ENCODE measurements at places on chromosomes 2 and 18.

DNA sequence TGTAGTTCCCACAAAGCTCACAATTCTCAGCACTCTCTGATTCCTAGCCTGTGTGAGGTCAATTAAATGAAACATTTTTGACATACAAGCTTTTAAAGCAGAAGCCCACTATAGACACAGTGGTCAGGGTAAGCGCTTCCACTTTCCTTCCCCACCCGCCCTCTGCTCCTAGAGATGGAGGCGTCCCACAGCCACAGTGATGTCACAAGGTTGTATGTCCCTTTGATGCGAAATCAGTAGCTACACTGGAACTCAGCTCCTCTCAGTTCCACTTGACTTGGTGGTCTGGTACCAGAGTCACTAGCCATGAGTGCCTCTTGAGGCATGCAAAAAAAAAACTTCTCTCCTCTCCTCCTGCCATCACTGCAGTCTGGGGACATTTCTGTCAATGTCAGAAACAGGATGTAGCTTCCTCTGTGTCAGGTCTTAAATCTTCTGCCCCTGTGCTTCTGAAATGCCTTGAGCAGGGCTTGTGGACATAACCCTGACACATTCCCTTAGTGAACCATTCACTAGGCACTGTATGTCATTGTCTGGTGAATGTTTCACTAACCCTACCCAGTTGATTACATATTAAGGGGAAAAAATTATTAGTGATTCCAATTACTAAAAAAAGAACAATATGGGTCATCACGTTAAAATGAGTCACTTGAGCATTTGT, 7.8 kb downstream of the SULT1C4 start:
- no peak for DNase-seq

DNA sequence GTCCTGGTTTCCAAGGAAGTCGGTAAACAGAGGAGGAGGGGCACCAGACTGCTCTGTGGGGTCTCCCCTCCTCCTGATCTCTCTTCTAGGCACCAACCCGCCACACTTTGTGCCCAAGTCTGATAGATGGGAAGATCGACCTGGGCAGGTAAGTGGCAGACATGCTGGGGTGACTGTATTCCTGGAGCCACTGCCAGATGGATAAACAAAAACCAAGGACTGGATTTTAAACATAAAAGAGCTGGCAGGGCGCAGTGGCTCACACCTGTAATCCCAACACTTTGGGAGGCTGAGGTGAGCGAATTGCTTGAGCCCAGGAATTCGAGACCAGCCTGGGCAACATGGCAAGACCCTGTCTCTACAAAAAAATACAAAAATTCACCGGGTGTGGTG, 181.2 kb downstream of the ANAPC1 start:
- no peak for DNase-seq

- DNase-seq = no peak
Measured at GRCh38 chr18:29137773-29138495, 961.0 kb upstream of the CDH2 start.

GRCh38 chr2:210288408-210288807, 26.6 kb downstream of the MYL1 start:
- DNase-seq = no peak

GRCh38 chr2:97731274-97732020, 18.1 kb downstream of the ZAP70 start:
- DNase-seq = no peak

- DNase-seq = no peak
Measured at GRCh38 chr2:120683701-120684100, 52.0 kb upstream of the GLI2 start.

DNA sequence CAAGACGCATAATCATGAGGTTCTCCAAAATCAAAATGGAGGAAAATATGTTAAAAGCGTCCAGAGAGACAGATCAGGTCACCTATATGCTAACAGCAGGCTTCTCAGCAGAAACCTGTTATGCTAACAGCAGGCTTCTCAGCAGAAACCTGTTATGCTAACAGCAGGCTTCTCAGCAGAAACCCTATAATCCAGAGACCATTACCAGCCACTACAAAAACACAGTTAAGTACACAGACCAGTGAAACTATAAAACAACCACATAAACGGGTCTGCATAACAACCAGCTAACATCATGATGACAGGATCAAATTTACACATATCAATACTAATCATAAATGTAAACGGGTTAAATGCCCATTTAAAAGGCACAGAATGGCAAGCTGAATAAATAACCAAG, 1548.4 kb upstream of the TMEFF2 start:
- DNase-seq = no peak

DNA sequence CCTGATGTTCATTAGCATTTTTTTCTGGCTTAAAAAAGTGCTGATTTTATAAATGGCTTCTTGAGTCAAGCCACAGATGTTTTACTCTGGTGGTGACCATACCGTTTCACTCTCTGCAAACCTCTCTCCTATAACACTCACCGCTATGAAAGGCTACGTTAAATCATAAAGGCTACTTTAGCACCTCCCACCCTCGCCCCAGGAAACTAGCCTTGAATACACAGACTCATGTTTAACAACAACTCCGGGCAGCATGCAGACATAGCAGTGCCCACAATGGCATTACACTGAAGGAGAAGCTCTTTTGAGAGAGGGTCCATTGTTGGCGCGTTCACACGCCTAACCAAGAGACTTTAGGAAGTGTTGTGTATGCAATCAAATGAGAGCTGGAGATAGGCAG, 5.6 kb downstream of the MYT1L start:
- no peak for DNase-seq

GRCh38 chr2:150609831-150610582, 122.5 kb upstream of the RND3 start:
- no peak for DNase-seq

DNA sequence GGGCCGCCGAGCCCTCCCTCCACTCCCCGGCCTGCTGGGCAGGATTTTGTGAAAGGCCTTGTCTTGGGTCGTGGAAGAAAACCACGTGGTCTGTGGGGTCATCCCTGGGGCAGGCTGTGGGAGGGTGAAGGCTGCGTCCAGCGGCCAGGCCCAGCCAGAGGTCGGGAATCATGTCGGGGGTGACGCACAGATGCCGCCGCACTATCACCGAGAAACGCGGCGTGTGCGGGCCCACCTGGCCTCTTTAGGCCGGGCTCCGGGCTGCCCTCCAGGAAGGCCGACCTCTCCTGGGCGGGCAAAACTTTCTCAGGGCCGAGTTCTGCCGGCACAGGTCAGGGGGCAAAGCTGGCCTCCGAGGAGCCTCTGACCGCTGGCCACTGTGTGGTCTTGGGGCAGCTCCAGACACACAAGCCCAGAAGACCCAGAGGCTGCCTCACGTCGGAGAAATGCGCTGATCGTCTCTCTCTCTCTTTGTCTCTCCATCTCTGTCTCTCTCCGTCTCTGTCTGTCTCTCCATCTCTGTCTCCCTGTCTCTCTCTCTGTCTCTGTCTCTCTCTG, 28.4 kb downstream of the NFATC1 start:
- DNase-seq = no peak

GRCh38 chr2:45497355-45497754, 113.7 kb downstream of the SRBD1 start:
- no peak for DNase-seq

- no peak for DNase-seq
Measured at GRCh38 chr2:149579972-149580882, 7.3 kb downstream of the MMADHC start.

DNA sequence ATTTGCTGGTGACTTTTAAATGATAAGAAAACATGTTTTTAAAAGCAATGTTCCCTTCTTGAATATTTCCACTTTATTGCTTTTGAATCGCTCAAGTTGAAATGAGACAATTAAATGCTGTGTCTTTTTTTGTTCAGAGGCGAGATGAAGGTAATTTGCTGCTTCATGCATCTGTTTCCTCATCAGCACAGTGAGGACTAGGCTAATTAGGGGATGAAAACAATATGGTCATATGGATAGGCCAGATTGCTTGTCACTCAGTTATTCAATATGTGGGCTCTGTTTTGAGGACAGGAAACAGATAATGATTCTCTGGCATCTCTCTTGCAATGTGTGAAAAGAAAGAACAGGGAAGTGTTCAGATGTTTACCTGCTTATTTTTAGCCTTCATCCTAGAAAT, 61.0 kb downstream of the ERBB4 start:
- DNase-seq = no peak

- DNase-seq = no peak
Measured at GRCh38 chr18:76819411-76820136, 2.8 kb upstream of the ZNF236 start.

GRCh38 chr2:28286678-28287077, 106.0 kb upstream of the FOSL2 start:
- DNase-seq = no peak

- DNase-seq = no peak
Measured at GRCh38 chr2:58900246-58901027, 659.3 kb upstream of the FANCL start.

DNA sequence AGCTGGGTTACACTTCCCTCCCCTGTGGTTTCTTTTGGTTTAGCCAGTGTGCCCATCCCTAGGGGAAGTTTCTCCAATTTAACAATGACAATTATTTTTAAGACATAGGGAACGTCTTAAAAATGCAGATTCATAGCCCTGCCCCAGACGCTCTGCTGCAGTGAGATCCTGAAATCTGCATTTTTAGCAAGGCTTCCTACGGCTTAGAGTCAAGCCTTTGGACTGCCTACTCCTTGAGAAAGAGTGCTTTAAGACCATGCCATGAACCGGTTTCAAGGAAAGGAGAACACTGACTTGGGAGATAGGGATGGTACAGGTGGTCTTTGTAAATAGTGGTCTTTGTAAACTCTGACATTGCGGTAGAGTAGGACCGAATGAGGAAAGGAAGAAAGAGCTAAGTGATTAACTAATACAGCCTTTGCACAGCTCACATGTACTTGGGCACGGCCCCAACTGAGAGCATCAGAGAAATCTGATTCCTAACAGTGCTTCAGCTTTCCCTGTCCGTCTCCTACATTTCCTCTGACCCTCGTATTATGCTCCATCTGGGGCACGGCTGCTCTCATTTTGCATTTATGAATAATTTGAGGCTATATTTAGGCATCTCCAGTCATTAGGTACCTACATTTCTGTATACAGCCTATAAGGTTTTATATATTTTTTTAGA, 217.6 kb upstream of the TANK start:
- no peak for DNase-seq

DNA sequence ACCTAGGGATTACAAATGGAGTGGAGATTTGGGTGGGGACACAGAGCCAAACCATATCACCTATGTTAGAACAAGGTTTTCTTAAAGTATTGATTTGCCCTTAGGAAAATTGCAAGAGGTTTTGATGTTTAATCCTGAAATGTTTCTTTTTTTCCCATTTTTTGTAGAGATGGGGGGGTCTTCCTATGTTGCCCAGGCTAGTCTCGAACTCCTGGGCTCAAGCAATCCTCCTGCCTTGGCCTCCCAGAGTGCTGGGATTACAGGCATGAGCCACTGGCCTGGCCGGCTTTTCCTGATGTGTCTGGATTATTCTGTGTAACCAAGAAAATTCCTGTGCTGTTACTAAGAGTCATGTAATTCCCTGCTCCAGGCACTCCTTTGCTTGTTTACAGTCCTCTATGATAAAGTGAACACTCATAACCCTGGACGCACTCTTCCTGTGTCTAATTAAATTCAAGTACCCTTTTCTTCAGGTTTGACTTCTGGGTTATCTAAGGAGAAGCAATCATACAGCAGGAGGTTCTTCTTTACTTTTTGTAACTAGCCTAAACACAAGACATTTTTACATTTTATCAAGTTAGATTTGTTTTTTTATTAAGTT, 15.0 kb upstream of the CTDP1 start:
- no peak for DNase-seq

DNA sequence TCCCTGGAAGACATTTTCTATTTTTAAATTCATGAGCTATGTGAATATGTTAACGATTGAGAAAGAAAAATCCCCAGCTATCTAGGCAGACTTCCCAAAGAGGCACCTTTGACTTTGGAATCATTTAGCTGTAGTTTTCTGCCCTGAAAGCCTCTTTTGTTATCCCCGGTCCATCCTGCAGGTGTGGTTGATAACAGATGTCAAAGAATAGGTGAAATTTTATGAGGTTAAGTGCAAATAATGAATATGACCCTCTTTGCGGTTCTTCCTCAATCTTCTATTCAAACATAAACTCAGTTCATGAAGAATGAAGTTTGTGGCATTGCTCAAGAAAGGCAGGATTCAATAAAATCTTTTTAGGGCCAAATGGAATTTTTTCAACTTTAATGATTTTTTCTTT, 51.6 kb upstream of the ATP8B1 start:
- DNase-seq = no peak

DNA sequence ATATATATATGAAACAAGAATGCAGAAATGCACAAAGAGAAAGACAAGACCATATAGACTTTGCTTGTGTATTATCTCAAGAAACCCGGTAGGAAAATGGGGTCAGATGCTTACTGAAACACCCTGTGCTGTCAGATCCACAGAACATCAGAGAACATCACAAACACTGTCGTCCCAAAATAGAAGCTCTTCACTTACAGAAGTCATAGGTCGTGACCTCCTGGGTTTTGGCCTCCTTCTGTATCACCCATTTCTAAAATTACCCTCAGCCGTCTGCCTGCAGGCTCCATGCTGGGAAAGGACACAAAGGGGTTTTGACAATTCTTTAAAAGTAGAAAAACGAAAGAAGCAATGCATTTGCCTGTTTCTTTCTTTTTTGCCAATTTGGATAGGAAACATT, 137.9 kb downstream of the PAX3 start:
- DNase-seq = no peak

- no peak for DNase-seq
Measured at GRCh38 chr2:222404151-222404905, 20.0 kb upstream of the SGPP2 start.

DNA sequence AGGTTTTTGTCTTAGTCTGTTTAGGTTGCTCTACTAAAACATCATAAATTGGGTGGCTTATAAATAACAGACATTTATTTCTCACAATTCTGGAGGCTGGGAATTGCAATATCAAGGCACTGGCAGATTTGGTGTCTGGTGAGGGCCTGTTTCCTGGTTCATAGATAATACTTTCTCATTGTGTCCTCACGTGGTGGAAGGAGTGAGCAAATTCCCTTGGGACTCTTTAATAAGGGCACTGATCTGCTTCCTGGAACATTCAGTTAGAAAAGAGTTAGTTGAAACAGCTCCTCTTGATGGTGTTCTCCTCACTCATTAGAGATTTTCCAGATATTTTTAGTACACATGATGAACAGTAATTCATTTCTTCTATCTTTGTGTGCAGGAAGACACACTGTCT, 22.3 kb downstream of the COL4A3 start:
- no peak for DNase-seq

- no peak for DNase-seq
Measured at GRCh38 chr2:21220930-21221329, 97.2 kb downstream of the TDRD15 start.

- no peak for DNase-seq
Measured at GRCh38 chr2:213188533-213188867, 37.1 kb upstream of the IKZF2 start.

GRCh38 chr2:162825578-162825977, 13.0 kb downstream of the KCNH7 start:
- DNase-seq = no peak

DNA sequence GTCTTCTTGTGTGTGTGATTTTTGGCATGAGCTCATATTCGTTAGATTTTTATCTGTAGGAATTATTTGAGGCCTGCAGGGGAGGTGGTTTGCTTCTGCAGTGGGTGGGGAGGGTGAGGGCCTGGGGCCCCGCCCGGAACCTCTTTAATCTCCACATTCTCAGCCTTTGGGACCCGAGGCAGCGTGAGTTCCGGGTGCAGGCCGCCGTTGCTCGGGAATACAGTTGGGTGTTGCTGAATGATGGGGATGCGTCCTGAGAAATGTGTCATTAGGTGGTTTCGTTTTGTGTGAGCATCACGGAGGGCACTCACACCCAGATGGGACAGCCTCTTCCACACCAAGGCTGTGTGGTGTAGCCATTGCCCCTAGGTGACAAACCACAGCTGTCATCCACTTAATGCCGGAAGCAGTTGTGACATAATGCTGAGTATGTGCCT, 13.7 kb upstream of the GAL3ST2 start:
- DNase-seq = no peak

- no peak for DNase-seq
Measured at GRCh38 chr2:127664895-127665225, 10.5 kb downstream of the LIMS2 start.

Measured in stimulated activated CD4-positive, alpha-beta T cell treated with anti-CD3 and anti-CD28 coated beads, Interleukin-1b, Interleukin-23, amount 100 ng/mL, for 1 hour (primary cell).